ENCODE measurements at places on chromosomes 5 and 9. TPM values are rescaled to one million over a fixed set of nuclear protein-coding genes. Genes with fewer than 3 reads are reported as not detected.

GRCh38 chr9:38024036-38024681 is 44.9 kb downstream of the SHB start:
- DNase-seq, result no peak

DNA sequence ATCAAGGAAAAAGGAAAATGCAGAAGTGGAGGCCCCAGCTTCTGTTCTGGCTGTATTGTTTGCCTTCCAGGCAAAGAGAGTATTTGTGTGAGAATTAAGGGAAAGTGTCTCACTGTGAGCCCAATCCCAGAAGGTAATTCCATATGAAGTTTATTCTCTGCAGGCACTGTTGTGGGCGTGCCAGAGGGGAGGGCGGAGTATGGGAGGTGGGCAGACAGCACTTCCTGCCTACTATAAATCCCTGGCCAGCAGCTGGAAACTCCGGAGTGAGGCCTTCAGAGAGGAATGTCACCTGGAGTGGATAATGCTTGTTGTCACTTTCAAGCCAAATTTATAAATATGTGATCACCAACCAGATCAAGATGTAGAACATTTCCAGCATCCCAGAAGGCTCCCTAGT is 209.5 kb downstream of the ARHGAP26 start:
- no peak for DNase-seq

DNA sequence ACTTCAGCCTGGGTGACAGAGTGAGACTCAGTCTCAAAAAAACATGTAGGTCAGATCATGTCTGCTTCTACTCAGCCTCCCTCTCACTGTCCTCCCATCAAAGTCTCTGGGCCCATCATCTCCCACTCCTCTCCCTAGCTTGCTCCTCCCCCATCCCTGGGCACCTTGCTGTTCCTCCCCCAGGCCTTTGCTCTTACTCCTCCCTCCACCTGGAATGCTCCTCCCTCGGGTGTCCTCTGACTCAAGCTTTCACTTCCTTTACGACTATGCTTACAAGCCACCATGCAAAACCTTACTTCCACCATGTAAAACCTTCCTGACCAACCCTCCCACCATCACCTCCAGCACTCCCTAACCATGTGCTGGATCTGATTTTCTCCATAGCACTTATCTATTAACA is 51.5 kb downstream of the MTMR12 start:
- no peak for DNase-seq

The IFNK gene
- not detected for total RNA-seq

The PCDHB3 gene
- total RNA-seq, result 0.71 TPM

All from gastrocnemius medialis (tissue), 4 donors.